ENCODE measurements at places on chromosomes 7 and 10.

DNA sequence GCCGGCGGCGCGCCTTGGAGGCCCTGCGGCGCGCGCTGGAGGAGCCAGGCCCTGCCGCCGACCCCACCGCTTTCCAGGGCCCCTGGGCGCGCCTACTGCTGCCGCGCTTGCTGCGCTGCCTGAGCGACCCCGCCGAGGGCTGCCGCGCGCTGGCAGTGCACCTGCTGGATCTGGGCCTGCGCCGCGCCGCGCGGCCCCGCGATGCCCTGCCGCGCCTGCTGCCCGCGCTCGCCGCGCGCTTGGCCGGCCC, 280 bp downstream of the DNAAF5 start:
- DNase-seq = no peak

GRCh38 chr10:14779001-14779651, 4.4 kb upstream of the FAM107B start:
- DNase-seq = no peak

DNA sequence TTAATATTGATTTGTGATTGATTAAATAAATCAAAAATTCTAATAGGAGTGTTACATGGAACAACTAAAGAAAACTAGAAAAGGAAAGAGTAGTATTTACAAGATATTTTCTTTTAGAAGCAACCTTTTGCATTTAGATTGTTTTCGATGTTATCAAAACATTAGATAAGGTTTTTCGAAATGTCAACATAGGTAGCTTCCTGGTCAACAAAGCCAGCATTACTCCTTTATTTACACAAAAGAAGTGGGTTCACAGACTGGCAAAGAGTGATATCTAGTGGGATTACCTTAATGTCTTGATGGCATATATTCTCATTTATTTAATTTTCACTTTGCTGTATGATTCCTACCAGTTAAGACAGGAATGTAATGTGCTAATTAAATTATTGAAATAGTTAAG, 117.3 kb upstream of the TEX47 start:
- DNase-seq = no peak

- DNase-seq = no peak
Observed at GRCh38 chr7:51451751-51452476, 135.3 kb upstream of the COBL start.

- DNase-seq = no peak
Observed at GRCh38 chr7:24255139-24255538, 28.9 kb upstream of the NPY start.

DNA sequence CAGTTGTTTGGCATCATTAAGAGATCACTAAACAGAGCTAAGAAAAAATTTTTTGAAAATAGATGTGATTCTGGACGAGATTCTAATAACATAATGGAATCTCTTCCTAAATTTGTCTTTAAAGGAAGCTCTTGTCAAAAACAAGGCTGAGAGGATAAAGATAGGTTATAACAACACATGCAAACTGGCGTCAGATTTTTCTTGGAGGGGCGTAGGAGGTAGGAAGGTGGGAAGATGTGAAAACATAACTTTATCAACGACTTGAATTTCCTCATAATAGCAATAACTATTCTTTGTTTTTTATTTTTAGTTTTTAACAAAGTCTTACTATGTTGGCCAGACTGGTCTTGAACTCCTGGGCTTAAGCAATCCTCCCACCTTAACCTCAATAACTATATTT, 31.8 kb upstream of the JCAD start:
- no peak for DNase-seq

DNA sequence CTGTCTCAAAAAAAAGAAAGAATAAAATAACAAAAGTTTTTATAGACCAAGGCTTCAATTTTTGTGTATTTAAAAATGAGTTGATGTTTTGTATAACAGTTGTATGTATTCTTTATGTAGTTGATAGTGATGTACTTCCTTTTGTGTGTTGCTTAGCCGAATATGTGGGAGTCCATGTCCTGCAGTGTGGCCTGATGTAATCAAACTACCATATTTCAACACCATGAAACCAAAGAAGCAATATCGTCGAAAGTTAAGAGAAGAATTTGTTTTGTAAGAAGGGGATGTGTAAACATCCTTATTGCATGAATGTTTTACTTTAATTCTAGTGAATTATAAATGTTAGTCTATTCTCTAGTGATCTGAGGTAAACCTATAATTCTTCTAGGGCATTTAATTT, 56.6 kb downstream of the MPLKIP start:
- no peak for DNase-seq

GRCh38 chr10:118873091-118873737, 118.4 kb upstream of the CACUL1 start:
- no peak for DNase-seq

GRCh38 chr7:96342049-96342448, 20.2 kb upstream of the SLC25A13 start:
- DNase-seq = no peak

- no peak for DNase-seq
Observed at GRCh38 chr10:19986591-19986990, 170.4 kb downstream of the PLXDC2 start.

GRCh38 chr10:74011770-74012169, 13.9 kb downstream of the VCL start:
- peak; percentile 84 for DNase-seq

DNA sequence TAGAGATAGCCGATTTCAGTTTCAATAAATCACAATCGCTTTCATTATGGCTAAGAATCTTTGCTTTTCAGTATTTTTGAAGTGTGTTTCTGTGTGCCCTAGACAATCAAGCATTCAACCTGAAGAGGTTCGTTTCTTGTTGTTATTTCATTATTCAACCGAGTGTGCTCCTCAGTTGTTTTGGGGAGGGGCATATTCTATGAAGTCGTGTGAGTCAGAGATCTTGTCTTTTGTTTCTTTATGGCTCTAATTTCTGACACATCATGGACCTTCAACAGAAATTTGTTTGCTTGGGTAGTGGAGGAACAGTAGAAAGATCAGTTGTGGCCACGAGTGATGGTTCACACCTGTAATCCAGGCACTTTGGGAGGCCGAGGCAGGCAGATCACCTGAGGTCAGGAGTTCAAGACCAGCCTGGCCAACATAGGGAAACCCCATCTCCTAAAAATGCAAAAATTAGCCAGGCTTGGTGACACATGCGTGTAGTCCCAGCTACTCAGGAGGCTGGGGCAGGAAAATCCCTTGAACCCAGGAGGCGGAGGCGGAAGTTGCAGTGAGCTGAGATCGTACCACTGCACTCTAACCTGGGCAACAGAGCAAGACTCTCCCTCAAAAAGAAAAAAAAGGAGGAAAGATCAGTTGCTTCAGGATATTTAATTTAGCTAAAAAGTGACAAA, 38.3 kb downstream of the C1QL3 start:
- peak; percentile 11 for DNase-seq

GRCh38 chr7:100794741-100795140, 32.6 kb downstream of the EPHB4 start:
- DNase-seq = no peak

DNA sequence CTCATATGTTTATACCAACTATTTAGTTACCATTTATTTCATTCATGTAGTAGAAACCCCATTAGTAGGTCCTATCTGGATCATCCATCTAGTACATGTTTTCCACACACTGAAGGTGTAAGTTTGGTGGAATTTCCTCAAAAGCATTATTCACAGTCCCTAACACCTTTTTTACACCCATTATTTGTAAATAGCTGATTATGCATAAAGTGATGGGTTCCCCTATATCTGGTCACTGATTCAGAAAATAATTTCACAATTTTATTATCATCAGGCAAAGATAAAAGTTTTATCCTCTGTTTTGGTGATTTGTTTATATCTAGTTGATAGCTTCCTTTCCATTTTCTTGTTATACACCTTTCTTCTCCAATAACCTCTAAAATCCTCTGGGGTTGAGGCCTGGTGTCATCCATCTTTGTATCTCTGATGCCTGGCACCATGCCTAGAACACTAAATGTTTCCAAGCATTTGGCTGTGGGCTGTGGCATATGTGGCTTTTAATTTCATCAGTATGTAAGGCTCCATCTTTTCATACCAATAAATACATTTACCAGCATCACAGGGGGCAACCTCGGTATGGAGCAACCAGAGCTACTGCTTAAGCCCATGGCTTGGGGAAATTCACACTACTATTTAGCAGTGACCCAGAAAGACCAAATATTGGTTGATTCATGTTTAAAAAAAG, 1089.5 kb upstream of the LRRN3 start:
- DNase-seq = no peak

GRCh38 chr10:123221418-123221817, 67.2 kb downstream of the BUB3 start:
- no peak for DNase-seq

- no peak for DNase-seq
Observed at GRCh38 chr10:62185919-62186692, 82.5 kb downstream of the RTKN2 start.

GRCh38 chr7:100433592-100434296, 2.6 kb downstream of the PPP1R35 start:
- DNase-seq = no peak

DNA sequence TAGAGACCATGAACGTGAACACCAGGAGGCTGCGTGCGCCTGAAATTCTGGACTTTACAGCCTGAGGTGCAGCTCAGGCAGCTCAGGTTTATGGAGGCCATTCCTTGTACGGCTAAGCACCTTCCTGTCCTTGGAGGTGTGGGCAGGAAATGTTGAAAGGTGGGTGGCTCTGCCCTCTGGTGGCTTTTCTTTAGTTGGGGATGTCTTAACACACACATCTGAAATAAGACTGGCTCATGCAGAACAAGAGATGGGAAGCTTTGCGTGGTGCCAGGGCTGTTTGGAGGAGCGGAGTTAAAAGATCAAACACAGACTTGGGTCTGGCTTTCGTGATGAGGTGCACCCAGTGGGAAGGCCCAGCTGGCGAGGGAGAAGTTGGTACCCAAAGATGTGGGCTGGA, 64.1 kb downstream of the DOCK1 start:
- no peak for DNase-seq

DNA sequence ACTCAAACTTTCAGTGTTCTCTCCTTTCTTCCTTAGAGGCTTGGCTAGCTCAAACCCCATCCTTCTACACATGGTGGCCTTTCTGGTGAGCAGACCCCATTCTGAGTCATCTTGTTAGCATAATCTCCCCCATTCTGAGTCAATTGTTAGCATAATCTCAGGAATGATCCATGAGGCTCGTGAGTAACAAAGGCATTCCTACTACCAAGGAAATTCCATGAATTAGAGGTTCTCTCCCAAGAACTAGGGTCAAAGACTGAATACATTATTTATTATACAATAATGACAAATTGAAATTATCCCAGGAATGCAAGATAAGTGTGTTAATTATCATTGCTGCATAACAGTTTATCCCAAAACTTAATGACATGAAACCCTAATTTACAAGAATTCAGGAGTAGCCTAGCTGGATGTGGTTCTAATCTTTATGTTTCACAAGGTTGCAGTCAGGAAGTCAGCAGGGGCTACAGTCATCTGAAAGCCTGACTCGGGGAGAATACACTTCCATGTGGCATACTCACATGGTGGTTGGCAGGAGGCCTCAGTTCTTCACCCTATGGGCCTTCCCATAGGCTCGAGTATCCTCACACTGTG, 100.2 kb downstream of the MMRN2 start:
- no peak for DNase-seq

DNA sequence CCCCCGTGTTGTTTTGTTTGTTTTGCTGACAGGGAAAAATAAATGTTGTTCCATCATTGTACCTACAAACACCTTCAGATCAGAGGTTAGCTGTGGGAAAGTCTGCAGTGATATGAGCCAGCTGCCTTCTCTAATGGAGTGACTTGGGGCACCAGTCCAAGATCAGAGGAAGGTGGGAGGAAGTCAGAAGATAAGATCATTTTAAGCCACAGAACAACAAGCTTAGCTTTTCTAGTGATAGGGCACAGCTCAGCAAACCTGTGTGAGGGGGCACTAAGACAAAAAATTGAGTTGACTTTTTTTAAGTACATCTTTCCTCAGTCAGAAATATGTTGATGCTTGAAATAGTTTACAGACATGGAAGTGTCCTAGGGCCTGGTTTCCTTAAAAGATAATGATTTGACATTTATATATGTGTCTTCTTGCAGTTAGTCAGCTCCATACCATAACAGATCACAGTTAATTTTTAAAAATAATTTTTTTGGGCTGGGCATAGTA, 240.3 kb upstream of the KAT6B start:
- DNase-seq = peak; percentile 9

- DNase-seq = no peak
Observed at GRCh38 chr7:30752979-30753378, 1.0 kb downstream of the INMT start.

DNA sequence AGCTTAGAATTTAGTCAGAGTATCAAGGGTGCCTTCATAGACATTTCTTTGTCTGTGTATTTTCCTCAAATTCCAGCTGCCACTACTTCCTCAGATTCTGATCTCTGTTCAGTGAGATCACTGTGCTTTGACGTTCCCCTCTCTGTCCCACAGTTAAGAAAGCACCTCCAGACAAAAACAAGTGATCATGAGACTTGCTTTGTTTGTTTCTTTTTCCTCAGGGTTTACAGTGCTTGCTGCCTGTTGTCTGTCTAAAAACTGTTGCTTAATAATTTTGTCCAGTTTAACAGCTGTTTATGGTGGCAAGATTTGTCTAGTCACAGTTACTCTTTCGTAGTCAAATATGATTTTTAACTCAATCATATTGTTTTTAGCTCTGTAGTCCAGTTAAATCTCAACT, 29.1 kb downstream of the TRUB1 start:
- no peak for DNase-seq

DNA sequence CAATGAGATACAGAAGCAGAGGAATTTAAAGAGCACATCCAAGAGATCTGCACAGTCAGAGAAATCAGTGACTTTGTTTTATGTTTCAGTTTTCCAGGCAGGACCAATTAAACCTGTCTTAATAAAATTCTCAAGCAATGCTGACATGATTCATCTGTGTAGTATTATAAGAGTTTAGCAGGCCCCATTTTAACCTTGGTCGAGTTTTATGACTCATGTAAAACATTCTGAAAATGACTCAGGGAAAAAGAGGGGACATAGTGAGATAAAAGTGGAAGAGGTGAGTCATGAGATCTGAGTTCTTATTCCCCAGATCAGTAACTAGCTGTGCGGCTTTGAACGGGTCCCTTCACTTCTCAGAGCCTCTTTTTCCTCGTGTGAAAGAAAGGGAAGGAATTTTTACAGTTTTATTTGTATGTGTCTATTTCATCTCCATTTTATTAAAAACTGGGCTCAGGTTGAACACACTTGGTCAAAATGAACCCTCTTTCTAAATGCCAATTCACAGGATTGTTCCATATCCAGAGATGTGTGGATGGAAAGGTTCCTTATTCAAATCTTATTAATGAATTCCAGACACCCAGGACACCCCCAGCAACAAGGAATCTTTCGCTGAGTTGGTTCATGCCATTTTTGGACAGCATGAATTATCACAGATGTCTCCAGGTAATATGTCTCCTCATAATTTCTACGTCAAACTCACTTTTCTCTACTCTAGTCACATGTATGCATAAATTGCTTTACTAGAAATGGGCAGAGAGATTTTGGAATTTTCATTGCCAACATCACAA, 143.2 kb downstream of the JAZF1 start:
- DNase-seq = peak; percentile 70

GRCh38 chr10:70564901-70565351, 37.6 kb downstream of the PRF1 start:
- DNase-seq = no peak

GRCh38 chr7:155344618-155345433, 47.1 kb downstream of the INSIG1 start:
- peak; percentile 99 for DNase-seq

GRCh38 chr10:7515439-7515838, 104.6 kb upstream of the SFMBT2 start:
- DNase-seq = no peak

- peak; percentile 44 for DNase-seq
Observed at GRCh38 chr10:61024856-61025201, 80.8 kb upstream of the RHOBTB1 start.

Data from K562 (cell line).